CD4-positive, alpha-beta T cell treated with Interleukin-21 for 1 hour (primary cell): ENCODE measurements at places on chromosomes 1 and 21.

- no peak for DNase-seq
Measured at GRCh38 chr1:213977486-213977842, 10.3 kb upstream of the PROX1 start.

- no peak for DNase-seq
Measured at GRCh38 chr1:47216278-47217059, 15.6 kb downstream of the TAL1 start.

DNA sequence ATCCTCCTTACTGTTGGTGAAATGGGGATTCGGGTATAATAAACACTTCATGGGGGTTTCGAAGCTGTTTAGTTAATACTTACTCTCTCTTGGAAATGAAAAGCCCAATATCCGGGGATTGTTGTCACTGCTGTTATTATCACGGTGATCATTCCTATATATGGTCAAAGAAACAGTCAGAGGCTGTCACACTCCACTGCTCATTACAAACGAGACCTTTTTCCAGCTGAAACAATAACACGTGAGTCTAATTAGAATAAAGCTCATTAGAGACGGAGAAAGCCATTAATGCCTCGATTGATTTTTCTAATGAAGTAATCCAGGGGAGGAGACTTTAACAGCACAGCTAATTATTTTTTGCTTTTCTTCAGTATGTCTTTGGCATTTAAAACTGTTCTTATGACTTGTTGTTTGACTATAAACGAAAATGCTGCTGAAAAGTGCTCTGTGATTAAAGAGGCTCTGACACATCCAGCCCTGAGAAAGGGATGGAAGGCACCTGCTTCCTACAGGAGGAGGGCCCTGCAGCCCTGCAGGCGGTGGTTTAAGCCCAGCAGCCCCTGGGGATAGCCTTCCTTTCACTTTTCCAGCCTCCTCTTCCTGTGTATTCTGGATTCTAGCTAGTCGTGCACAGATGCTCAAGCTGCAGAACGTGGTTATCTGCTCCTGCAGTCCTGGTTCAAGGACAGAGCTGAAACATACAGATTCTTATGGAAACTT, 143.6 kb downstream of the EDEM3 start:
- no peak for DNase-seq

GRCh38 chr1:87592156-87592555, 263.5 kb downstream of the LMO4 start:
- no peak for DNase-seq

- no peak for DNase-seq
Measured at GRCh38 chr1:245195398-245195797, 40.6 kb downstream of the KIF26B start.

DNA sequence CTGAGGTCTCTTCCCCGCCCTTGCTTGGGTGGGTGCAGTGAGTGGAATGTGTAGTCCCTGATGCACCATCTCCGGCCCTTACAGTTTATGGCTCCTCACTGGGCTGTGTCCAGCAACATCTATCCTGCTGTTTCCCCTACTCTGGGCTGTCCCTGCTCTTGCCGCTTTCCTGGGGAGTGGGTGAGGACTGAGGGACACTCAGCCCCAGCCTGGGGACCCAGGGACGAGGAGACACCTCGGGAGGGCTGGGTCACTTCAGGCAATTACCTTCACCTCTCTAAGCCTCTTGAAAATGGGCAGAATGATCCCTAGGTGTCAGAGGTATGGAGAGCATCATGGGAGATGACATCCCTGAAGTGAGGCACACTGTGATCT, 13.6 kb upstream of the LRP8 start:
- DNase-seq = no peak

DNA sequence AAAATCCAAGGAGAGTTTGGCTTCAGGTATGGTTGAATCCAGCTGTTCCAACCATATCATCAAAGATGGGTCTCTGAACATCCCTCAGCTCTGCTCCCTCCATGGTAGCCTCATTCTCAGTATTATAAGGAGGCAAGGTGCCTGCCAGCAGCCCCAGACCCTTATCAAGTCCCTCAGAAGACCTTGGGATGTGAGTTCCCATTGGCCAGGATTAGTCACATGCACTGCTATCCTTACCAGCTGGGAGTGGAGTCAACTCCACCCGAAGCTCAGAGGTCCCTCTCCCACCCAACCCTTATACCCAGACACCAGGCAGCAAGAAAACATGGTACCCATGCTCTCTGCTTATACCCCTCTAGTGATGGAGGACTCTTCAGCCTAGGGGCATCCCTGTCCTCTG, 153.7 kb upstream of the ZBTB40 start:
- no peak for DNase-seq

DNA sequence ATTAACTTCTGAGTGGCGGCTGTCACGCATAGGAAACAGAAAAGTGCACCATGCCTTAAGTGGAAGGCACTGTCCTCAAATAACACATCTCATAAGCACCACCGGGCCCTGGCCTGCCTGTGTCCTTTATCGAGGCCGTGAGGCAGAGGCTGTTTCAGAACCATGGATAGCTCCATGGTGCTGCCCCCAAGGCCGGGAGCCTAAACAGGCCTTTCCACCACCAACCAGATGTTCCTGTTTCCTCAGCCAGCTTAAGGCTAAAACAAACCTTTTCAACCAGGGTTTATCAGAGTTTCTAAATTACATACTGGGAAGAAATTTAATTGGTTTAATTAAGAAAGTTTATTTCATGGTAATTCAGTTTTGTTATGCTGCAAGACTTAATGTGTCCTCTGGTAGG, 114.4 kb downstream of the DMRTA2 start:
- no peak for DNase-seq

GRCh38 chr1:211384524-211384923, 57.9 kb downstream of the TRAF5 start:
- DNase-seq = no peak

- peak; percentile 78 for DNase-seq
Measured at GRCh38 chr1:246497331-246497915, 9.7 kb downstream of the SMYD3 start.

- DNase-seq = no peak
Measured at GRCh38 chr1:155744711-155745283, 55.9 kb downstream of the DAP3 start.

DNA sequence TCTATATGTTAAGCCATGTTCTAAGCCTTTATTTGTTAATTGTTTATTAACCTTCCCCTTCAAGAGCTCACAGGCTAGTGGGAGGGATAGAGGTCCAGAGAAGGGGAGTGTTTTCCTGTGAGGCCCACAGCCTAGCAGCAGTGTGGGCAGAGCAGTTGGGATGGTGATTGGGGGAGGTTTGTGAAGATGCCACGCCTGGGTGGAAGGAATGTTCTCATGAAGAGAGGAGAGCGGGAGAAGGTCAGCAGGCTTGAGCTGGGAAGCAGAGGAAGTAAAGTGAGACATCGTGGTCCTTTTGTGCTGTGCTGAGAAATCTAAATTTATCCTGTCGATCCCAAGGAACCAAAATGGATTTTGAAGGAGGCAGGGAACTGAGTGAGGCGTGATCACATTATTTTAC, 42.6 kb downstream of the TRAPPC10 start:
- DNase-seq = no peak

GRCh38 chr1:203621559-203622262, 4.9 kb upstream of the ATP2B4 start:
- no peak for DNase-seq

DNA sequence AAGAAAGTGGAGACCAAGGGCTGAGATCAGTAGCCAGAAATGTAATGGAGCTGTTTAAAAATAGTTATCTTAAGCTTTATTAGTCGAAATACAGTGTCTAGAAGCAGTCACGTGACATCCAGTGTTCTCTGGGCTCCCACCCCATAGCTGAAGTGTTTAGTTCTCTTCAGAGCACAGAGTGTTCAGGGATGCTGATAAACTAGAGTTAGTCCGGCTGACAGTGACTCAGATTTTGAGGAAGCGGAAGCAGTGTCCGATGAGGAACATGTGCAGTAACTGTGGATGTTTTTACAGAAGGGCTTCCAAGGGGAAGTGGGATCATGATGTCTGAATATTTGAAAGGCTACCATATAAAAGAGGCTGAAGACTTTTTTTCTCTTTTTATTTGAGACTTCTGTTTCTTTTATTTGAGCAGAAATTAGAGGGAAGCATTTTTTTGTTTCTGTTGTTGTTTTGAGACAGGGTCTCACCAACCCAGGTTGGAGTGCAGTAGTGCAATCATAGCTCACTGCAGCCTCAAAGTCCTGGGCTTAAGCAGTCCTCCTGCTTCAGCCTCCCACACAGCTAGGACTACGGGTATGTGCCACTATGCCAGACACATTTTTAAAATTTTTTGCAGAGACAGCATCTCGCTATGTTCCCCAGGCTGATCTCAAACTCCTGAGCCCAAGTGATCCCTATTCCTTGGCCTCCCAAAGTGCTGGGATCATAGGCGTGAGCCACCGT, 124.2 kb downstream of the GALNT2 start:
- peak; percentile 17 for DNase-seq

- no peak for DNase-seq
Measured at GRCh38 chr1:118535901-118536300, 350.9 kb upstream of the SPAG17 start.

GRCh38 chr1:60052601-60053000, 21.0 kb downstream of the C1orf87 start:
- DNase-seq = no peak

DNA sequence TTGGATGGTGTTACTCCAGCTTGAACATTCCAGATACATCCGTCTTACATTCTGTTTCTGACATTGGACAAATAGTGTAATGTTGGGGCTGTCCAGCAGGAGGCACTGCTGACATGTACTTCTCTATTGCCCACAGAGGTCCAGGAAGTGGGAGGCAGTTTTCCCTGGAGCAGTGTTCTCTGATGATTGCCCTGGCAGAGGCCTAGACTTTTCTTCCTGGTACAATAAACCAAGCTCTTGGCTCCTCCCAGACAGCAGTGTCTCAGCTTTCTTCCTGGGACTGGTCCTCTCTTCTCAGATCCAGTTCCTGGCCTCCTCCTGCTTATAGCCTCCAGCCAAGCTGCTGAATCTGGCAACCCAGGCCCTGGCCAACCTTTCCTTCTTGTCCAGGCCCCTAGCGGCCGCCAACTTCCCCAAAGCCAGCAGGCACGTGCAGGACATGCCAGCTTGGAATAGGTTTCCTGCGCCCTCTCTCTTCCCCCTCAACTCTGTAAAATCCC, 14.9 kb upstream of the IFNLR1 start:
- peak; percentile 53 for DNase-seq

- DNase-seq = no peak
Measured at GRCh38 chr1:54615531-54616279, 7.6 kb downstream of the FAM151A start.
